ENCODE measurements at places on chromosomes 7 and 10.

DNA sequence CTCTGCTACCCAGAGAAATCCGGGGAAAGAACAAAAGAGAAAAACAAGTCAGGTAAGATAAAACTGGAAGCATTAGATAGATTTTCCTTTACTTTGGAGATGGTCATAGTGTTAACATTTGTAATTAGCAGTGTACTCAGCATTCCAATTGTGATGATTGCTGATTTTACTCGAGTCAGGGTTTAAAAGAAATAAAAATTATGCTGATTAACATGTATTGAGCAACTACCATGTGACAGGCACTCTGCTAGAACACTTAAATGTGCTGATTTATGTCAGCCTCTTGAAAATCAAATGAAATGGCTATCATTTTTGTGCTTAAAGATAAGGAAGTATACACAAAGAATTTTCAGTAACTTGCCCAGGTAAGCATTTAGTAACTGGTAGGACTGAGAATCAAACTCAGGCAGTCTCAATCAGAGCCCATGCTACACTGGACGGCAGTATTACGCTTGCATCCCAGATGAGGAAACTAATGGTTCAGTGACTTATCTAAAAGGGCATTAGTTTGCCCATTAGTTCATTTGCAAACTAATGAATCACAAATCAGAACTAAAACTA, 735.1 kb upstream of the SORCS1 start:
- DNase-seq, result no peak

GRCh38 chr7:44051611-44052220, 7.2 kb downstream of the DBNL start:
- no peak for DNase-seq

GRCh38 chr7:18715988-18716387, 220.4 kb downstream of the HDAC9 start:
- DNase-seq, result no peak

GRCh38 chr7:109930049-109930448, 1160.9 kb upstream of the LRRN3 start:
- no peak for DNase-seq

- peak; percentile 61 for DNase-seq
Measured at GRCh38 chr7:4682621-4683042, 537 bp downstream of the FOXK1 start.

- no peak for DNase-seq
Measured at GRCh38 chr7:94901981-94902380, 5.4 kb upstream of the PPP1R9A start.
